H9 (cell line): ENCODE measurements at places on chromosomes 2 and 18. TPM values are rescaled to one million over a fixed set of nuclear protein-coding genes. Genes with fewer than 3 reads are reported as not detected.

AOX1 gene
- 3.5 and 4.8 TPM in 2 replicates for total RNA-seq

CPLX4 gene
- not detected in 2 replicates for total RNA-seq

SKOR2 gene
- total RNA-seq: 0.18 and 0.24 TPM in 2 replicates

CFC1 gene
- total RNA-seq: 0.22 TPM in 1 of 2 replicates, not detected in the other

RESP18 gene
- not detected in 2 replicates for total RNA-seq

NAT8 gene
- total RNA-seq: not detected in 2 replicates

NR4A2 gene
- 1.5 and 2.0 TPM in 2 replicates for total RNA-seq

GRCh38 chr2:189066037-189066436 is 91.9 kb downstream of the COL3A1 start:
- no peaks in the 10 kb centered on the region; the same call in 1 of the 2 replicates for H3K36me3 ChIP-seq
- no peak overlapping the region for H3K4me3 ChIP-seq
- H3K27me3 ChIP-seq: no peaks in the 10 kb centered on the region
- no peak overlapping the region for H3K27ac ChIP-seq

DNA sequence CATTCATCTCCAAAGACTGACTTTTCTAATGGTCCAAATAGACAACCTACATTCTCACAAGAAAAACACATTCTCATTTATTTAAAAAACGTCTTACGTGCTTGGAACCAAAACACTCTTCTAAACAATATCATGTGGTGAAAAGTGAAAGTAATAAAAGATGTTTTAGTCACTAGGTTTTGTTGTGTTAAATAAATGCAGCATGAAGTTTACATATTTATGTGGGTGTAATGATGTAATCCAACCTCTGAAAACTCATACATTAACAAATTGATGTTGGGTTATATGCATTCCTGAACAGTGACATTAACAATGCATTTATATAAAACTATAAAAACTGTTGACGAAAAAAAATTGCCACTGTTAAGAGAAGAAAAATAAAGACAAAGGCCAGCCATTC is 55.1 kb upstream of the ACVR2A start:
- H3K4me3 ChIP-seq: no peak overlapping the region
- no peaks in the 10 kb centered on the region for H3K27me3 ChIP-seq
- H3K4me1 ChIP-seq: no peaks in the 10 kb centered on the region
- DNase-seq: no peak

DNA sequence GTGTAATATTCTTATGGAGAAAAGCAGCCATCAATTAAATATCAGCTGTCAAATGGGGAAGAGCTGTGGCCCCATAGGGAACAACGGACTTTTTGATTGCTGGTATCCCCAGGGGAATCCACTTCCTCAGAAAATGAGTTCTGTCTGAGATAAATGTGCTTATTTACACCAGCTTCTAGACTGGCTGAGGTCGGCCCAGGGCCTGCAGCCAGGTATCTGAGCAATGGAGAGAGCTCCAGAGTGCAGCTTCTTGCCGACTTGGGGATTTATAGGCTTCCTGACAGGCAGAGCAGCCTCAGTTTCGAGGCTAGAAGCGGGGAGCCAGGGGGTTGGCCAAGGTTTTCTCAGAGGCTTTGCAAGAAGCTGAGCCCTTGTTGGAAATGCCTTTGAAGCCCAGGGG is 67.2 kb downstream of the MCFD2 start:
- no peak overlapping the region for H3K27ac ChIP-seq
- no peak for DNase-seq
- no peaks in the 10 kb centered on the region for H3K27me3 ChIP-seq
- H3K4me3 ChIP-seq: no peak overlapping the region

GRCh38 chr18:49016648-49017539 is 66.1 kb upstream of the SMAD7 start:
- DNase-seq: peak; percentile 76
- no peak overlapping the region; the same call in 2 of the 3 replicates for H3K4me3 ChIP-seq
- H3K27ac ChIP-seq: no peak overlapping the region

- peaks cover 15% of the 10 kb centered on the region for H3K36me3 ChIP-seq
- no peaks in the 10 kb centered on the region for H3K4me1 ChIP-seq
- no peaks in the 10 kb centered on the region for H3K27me3 ChIP-seq
- no peak overlapping the region for H3K27ac ChIP-seq
Measured at GRCh38 chr2:187574969-187575750, 20.9 kb upstream of the TFPI start.

GRCh38 chr18:24136967-24137373 is 1.9 kb upstream of the CABYR start:
- no peak overlapping the region for H3K27ac ChIP-seq
- no peak overlapping the region for H3K4me3 ChIP-seq
- peaks cover 7% of the 10 kb centered on the region; the same call in 1 of the 2 replicates for H3K4me1 ChIP-seq
- peaks cover 2% of the 10 kb centered on the region; the same call in 2 of the 3 replicates for H3K36me3 ChIP-seq
- no peak for DNase-seq

GRCh38 chr2:238247841-238248453 is 8.1 kb upstream of the HES6 start:
- H3K4me3 ChIP-seq: no peak overlapping the region
- H3K27ac ChIP-seq: no peak overlapping the region
- no peaks in the 10 kb centered on the region for H3K27me3 ChIP-seq
- no peak for DNase-seq
- H3K36me3 ChIP-seq: peaks cover 11% of the 10 kb centered on the region

DNA sequence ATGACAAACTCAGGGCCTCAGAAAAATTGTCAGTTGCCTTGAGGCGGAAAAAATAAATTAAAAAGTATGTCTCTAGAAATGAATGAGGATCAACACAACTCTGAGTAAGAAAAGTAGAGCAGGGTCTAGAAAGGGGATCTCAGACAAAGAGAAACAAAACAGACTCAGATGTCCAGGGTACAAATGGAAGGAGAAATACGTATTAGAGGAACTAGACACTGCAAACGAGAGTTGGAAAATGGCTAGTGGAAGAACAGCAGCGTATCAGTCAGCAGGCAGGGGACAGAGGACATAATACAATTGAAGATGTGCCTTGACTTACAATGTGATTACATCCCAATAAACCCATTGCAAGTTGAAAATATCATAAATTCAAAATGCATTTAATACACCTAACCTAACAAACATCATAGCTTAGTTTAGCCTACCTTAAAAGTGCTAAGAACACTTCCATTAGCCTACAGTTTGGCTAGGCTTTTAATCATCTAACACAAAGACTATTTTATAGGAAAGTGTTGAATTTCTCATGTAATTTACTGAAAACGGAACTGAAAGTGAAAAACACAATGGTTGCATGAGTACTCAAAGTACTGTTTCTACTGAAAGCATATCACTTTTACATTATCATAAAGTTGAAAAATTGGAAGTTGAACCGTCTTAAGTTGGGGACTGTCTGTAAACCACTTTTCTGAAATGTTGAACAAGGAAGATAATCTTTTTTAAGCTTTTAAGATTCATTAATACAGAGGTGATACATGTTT is 182.8 kb downstream of the NBAS start:
- no peak overlapping the region for H3K27ac ChIP-seq
- H3K27me3 ChIP-seq: no peaks in the 10 kb centered on the region
- peaks cover 4% of the 10 kb centered on the region; the same call in 1 of the 2 replicates for H3K36me3 ChIP-seq
- no peak overlapping the region for H3K4me3 ChIP-seq

- no peak overlapping the region for H3K4me3 ChIP-seq
- H3K4me1 ChIP-seq: no peaks in the 10 kb centered on the region
- no peak for DNase-seq
- no peaks in the 10 kb centered on the region for H3K27me3 ChIP-seq
Measured at GRCh38 chr2:199259671-199260070, 198.1 kb downstream of the SATB2 start.

GRCh38 chr18:26909599-26910290 is 44.2 kb upstream of the AQP4 start:
- H3K36me3 ChIP-seq: no peaks in the 10 kb centered on the region
- H3K27me3 ChIP-seq: no peaks in the 10 kb centered on the region
- DNase-seq: peak; percentile 41
- no peak overlapping the region for H3K4me3 ChIP-seq
- H3K4me1 ChIP-seq: no peaks in the 10 kb centered on the region; the same call in 1 of the 2 replicates
